SK-N-SH (cell line): ENCODE measurements at places on chromosomes 2 and 18.
A peak's percentile ranks its signal among the peaks of the same experiment; 100 is the strongest.

DNA sequence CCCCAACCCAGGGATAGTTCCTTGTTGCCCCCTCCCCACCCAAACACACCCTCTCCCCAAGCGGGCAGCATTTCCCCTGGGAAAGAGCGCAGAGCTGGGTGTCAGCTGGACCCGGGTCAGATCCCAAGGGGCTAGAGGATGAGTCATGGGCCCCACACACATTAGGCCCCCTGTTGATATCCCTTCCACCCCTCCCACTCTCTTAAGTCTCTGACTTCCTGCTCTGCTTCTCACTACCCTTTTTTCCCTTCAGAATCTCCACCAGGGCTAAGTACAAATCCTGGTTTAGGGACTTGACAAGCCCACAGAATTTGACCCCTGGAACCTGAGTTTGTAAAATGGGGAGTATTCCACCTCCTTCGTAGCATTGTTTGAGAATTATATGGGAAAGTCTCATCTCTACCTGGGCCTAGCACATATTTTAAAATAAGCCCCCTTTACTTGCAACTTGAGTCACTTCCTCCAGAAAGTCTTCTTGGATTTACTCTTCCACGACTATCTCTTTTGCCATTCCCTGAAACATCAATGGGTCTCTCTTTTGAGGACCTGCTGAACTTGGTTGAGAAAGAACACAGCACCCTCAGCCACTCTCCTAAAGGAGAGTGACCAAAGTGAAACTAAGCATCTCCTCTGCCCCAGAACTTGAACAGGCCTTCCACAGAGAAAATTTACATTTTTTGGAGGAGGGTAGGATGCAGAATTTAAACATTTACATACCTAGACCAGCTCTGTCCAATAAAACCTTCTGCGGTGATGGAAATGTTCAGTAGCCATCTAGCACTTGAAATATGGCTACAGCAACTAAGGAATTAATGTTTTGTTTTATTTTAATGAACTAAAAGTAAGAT, 4.7 kb downstream of the RTKN start:
- H3K4me1 ChIP-seq = peaks cover 27% of the 10 kb centered on the region
- peaks cover 4% of the 10 kb centered on the region; the same call in 1 of the 2 replicates for H3K36me3 ChIP-seq
- no peak for DNase-seq
- H3K27me3 ChIP-seq = no peaks in the 10 kb centered on the region
- no peak overlapping the region for H3K4me3 ChIP-seq

DNA sequence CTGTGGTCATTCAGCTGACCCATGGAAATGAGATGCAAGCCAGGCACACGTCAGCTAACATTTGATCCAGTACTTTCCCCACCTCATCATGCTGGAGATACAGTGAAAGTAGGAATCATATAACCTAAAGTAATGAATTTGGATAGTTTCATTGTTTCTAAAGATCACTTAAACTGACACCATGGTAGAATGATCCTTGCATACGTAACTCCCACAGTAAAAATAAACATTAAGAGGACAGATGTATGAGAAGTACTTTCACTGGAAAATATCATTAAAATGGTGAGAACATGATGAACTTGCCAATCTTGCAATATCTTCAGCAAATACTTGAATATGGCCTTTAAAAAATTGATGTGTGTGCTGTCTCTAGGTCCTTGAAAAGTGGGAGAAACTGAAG, 85.4 kb downstream of the MAIP1 start:
- no peak for DNase-seq
- H3K4me3 ChIP-seq = no peak overlapping the region
- no peaks in the 10 kb centered on the region for H3K4me1 ChIP-seq

DNA sequence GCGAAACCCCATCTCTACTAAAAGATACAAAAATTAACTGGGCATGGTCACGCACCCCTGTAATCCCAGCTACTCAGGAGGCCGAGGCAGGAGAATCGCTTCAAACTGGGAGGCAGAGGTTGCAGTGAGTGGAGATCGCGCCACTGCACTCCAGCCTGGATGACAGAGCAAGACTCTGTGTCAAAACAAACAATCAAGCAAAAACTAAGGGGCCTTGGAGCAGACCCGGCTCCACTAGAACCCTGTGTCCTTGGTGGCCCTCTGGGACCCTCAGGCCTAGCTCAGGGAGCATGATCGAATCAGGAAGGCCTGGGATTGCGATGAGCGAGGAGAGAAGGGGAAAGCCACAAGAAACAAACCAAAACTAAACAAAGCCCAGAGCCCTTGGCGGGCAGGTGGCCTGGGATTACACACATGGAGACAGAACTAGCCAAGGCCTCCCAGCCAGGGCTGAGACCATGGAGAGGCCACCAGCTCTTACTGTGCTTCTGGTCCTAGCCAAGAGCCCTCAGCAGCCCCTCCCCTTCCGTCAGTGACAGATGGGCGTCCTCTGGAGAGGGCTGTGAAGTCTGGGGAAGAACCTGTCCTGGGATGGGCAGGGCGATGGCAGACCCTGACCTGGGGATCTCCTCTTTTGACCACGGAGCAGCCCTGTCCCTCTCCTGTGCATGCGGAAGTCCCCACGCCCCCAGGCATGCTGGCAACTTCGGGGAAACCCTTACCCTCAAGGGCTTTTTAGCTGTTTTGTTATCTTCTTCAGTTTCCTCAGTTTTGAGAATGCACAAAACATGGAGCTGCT, 27.4 kb upstream of the CATIP start:
- peaks cover 2% of the 10 kb centered on the region; the same call in 1 of the 2 replicates for H3K4me1 ChIP-seq
- no peak overlapping the region for H3K4me3 ChIP-seq
- H3K27me3 ChIP-seq = no peaks in the 10 kb centered on the region
- no peak overlapping the region for H3K27ac ChIP-seq

- no peaks in the 10 kb centered on the region for H3K27me3 ChIP-seq
- no peak overlapping the region for H3K4me3 ChIP-seq
- DNase-seq = peak; percentile 55
- no peak overlapping the region for H3K27ac ChIP-seq
Observed at GRCh38 chr2:109499566-109499965, 114.2 kb downstream of the SEPTIN10 start.

DNA sequence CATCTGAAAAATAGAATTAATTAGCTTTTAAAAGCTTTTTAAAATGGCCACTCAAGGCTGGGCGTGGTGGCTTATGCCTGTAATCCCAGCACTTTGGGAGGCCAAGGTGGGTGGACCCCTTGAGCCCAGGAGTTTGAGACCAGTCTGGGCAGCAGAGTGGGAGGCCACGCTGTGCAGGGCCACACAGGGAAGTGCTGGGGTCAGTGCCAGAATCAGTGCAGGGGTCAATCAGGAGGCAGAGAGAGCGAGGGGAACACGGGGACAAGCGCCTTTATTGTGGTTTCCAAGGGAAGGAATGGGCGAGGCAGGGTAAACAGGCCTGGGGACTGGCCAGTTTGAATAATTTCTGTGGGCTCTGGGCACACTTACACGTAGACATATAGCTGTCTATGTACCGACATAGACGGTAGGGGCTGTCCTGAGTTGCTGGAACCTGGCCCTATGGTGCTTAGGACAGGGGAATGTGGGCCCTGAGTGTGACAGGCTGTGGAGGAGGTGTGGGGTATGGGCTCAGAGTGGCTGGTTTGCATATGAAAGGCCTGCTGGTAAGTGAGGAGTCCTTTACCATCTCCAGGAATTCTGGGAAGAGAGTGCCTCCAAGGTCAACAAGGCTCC, 42.9 kb downstream of the DYSF start:
- DNase-seq = no peak
- no peaks in the 10 kb centered on the region for H3K36me3 ChIP-seq
- H3K4me1 ChIP-seq = no peaks in the 10 kb centered on the region
- no peak overlapping the region for H3K4me3 ChIP-seq
- H3K27me3 ChIP-seq = no peaks in the 10 kb centered on the region

DNA sequence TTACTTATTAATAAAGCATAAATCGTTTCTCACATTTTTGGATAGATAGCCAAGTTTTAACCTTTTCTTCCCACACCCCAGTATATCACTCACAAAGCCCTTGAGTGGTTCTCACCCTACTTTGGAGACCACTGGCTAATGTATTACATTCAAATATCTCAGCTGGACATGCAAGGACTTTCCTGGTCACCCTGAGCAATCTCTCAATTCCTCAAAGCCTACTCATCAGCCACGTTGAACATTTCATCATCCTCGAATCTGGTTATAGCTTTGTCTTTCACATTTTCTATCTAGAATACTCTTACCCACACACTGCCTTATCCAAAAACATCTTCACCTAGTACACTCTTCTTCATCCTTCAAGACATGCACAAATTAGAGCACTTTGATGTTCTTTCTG, 71.1 kb upstream of the MAPRE2 start:
- no peak overlapping the region for H3K27ac ChIP-seq
- H3K4me3 ChIP-seq = no peak overlapping the region
- DNase-seq = no peak
- H3K27me3 ChIP-seq = no peaks in the 10 kb centered on the region

DNA sequence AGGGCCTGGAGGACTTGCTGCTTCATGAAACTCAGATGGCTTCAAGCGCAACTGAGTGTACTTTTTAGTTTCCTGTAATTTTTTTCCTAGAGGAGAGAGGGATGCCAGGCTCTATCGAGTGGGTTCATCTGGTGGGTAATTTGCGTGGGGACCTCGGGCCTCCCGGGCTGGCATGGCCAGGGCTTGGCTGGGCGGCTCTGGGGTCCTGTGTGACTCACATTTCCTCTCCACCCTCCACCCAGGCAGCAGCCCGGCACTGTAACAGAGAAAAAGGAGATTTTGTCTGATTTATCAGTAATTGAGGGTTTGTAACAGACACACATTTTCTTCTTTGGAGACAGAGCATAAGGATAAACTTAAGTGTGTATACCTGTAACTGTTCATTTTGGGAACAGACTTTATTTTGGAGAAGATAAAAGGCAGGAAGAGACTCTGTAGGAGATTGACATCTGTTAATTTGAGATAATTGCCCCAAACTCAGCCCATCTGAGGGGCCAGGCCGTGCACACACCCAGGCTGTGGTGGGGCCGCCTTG, 64.3 kb downstream of the NFATC1 start:
- no peaks in the 10 kb centered on the region for H3K4me1 ChIP-seq
- H3K27ac ChIP-seq = no peak overlapping the region
- no peaks in the 10 kb centered on the region for H3K36me3 ChIP-seq
- no peak for DNase-seq
- peaks cover 97% of the 10 kb centered on the region for H3K27me3 ChIP-seq
- no peak overlapping the region for H3K4me3 ChIP-seq

DNA sequence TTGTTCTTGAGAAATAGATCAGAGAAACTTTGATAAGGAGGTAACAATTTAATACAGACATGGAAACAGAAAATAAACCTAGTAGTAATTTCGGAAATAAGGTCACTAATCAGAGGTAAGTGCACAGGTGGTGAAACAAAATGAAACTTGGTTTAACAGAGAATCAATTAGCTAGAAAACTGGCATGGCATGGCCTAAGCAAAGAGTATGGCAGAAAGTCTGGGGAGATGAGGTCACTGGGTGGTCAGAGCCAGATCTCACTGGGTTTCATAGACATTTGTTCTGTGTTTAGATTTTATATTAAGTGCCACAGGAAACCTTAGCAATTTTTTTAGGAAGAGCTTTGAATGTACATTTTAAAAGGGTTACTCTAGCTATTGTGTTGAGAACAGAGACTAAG, 1216.0 kb upstream of the PIK3C3 start:
- no peak overlapping the region for H3K4me3 ChIP-seq
- no peaks in the 10 kb centered on the region for H3K27me3 ChIP-seq
- H3K4me1 ChIP-seq = no peaks in the 10 kb centered on the region
- no peak overlapping the region for H3K27ac ChIP-seq

DNA sequence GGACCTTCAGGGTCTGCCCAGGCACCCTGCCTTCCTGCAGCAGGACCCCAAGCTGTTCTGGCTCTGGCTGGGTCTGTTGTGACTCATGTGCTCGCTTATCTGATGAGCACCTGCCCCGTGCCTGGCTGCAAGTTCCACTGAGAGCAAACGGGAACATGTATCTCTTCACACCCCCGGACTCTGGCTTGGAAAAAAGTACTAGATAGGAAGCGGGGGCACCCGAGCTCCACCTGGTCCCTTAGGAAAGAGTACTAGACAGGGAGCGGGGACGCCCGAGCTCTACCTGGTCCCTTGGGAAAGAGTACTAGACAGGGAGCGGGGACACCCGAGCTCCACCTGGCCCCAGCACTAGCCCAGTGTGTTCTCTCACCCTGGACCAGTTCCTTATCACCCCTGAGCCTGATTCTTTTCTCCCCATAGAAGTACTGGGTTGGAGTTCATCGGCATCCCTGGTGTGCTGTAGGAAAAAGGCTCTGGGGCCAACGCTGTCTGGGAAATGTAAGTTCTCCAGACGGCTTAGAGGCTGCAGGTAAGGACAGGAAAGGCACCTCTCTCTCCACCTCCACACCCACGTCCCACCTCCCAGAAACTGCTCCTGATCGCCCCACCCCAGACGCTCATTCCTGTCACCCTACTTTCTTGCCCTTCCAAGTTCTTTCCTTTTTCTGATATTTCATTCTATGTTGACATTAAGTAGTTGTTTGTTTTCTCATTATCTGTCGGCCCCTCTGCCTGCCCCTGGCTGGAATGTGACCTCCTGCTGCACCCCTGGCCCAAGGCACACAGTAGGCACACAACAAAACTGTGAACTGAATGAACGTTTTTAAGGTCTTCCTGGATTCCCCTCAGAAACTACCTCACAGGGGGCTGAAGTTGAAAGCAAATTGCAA, 40.2 kb downstream of the HDAC4 start:
- no peak overlapping the region for H3K4me3 ChIP-seq
- H3K27ac ChIP-seq = no peak overlapping the region

DNA sequence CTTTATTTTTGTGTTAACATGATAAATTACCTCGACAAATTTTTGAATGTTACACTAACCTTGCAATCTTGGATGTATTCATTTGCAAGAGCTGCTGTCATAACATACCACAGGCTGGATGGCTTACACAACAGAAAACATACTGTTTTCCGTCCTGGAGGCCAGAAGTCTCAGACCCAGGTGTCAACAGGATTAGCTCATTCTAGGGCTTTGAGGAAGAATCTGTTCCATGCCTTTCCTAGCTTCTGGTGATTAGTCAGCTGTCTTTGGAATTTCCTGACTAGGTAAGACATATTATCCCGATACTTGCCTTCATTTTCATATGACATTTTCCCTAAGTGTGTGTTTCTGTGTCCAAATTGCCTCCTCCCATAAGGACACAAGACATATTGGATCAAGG, 188.6 kb upstream of the CDH19 start:
- H3K27ac ChIP-seq = no peak overlapping the region
- H3K27me3 ChIP-seq = no peaks in the 10 kb centered on the region
- H3K36me3 ChIP-seq = no peaks in the 10 kb centered on the region
- DNase-seq = no peak
- no peak overlapping the region for H3K4me3 ChIP-seq
- H3K4me1 ChIP-seq = no peaks in the 10 kb centered on the region; the same call in 1 of the 2 replicates

GRCh38 chr2:204415406-204416181, 129.7 kb upstream of the PARD3B start:
- H3K36me3 ChIP-seq = no peaks in the 10 kb centered on the region
- no peaks in the 10 kb centered on the region for H3K27me3 ChIP-seq
- peak; percentile 20 for DNase-seq
- no peak overlapping the region; the same call in 1 of the 2 replicates for H3K27ac ChIP-seq
- H3K4me3 ChIP-seq = no peak overlapping the region
